Stimulated activated CD8-positive, alpha-beta memory T cell treated with anti-CD3 and anti-CD28 coated beads, Interleukin-4, amount 100 ng/mL, for 4 hours (primary cell): ENCODE measurements at places on chromosomes 1 and 21.

DNA sequence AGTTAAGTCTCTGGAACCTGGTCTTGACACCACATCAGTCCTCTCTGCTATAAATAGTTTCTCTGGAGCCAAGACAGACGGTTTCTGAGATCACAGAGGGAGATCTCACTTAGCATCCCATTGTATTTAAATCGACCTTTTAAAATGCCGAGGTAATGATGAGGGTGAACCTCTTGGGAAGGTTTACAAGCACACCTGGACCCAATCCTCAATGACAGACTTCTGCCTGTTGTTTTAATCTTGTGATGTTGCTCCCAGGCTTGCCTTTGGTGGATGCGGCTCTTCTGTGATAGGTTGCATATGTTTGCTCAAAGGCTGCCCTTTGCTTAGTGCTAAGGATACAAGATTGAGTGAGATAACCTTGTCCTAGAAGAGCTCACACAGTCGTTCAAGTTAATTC, 104.6 kb upstream of the L1TD1 start:
- DNase-seq, result no peak

- DNase-seq, result no peak
Measured at GRCh38 chr1:231867607-231868006, 241.0 kb downstream of the DISC1 start.

DNA sequence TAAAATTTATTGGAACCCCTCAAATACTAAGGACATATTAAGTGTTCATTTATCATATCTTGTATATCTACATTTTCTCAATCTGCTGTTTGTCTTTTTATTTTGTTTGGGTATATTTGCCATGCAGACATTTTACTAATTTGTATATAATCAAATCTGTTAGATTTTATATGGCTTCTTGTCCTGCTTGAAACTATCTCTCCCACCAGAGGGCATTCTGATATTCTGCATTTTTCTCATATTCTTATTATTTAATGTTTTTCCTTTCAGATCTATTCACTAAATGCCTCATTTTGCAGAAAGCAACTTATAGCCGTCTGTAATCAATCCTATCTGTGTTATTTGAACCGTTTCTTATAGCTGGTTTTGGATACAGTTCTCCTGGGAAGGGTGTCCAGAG, 745.5 kb downstream of the LRRIQ3 start:
- no peak for DNase-seq

DNA sequence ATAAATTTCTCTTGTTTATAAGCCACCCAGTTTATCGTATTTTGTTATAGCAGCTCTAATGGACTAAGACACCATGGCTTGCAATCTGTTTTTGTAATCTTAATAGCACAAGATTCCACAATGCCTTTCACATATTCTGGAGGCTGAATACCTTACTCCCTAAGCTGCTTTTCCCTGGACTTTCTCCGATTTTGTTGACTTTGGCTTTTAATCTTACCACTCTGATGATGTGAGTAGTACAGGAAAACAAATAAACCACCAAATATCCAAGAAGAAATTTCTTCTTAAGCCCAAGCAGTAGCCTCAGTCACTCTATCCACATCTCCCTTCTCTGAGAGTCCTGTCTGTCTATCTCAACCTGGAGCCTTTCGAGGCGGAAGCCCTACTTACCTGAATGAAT, 838.6 kb downstream of the LTN1 start:
- DNase-seq, result no peak

GRCh38 chr1:85623061-85623471, 42.5 kb downstream of the CCN1 start:
- no peak for DNase-seq

DNA sequence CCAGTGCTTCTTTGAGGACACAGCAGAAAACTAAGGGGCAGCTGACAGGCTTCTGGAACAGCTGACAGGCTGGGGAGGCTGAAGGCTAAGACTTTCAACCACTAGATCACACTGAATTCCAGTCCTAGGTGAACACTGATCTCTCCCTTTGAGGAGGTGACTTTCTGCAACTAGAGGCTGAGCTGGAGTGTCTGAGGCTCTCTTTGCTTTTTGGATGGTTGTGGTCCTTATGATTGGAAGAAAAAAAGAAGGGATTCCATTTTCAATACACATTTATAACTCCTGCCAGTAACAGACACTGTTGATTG, 1.4 kb downstream of the IL6R start:
- DNase-seq, result no peak
